CD8-positive, alpha-beta memory T cell (primary cell): ENCODE measurements at places on chromosomes 4 and X.

DNA sequence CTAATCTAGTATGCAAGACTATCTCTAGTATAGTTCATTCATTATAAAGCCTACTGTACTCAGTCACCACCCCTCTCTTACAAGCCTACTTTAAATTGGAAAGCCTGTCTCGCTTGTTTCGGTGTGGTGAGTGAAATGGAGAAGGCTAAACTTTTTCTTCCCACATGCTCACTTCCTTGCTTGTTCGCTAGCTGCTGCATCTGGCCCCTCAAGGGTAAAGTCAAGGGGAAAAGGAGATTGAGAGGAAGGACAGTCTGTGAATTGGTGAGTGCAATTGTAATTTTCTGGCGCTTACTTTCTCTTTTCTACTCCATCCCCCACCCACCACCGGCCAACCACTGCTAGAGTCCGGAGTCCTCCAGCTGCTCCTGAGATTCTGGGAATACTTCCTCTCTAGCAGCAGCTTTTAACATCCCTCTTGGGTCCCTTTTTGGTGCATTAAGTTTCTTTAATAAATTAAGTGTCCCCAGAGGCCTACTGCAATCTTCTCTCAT, 12.1 kb upstream of the ARAP2 start:
- H3K27ac ChIP-seq, result peak overlapping the region; percentile 25
- H3K27me3 ChIP-seq, result no peaks in the 10 kb centered on the region
- peaks cover 40% of the 10 kb centered on the region for H3K4me1 ChIP-seq
- peak overlapping the region; percentile 49 for H3K4me3 ChIP-seq
- DNase-seq, result no peak
- no peaks in the 10 kb centered on the region for H3K36me3 ChIP-seq

GRCh38 chrX:13151828-13152517, 107.6 kb upstream of the FAM9C start:
- DNase-seq, result peak; percentile 78
- no peaks in the 10 kb centered on the region for H3K27me3 ChIP-seq
- H3K36me3 ChIP-seq, result no peaks in the 10 kb centered on the region
- peaks cover 17% of the 10 kb centered on the region for H3K4me1 ChIP-seq
- no peak overlapping the region for H3K4me3 ChIP-seq

GRCh38 chr4:143616771-143617170, 83.7 kb downstream of the FREM3 start:
- H3K4me3 ChIP-seq, result no peak overlapping the region
- H3K27ac ChIP-seq, result no peak overlapping the region
- H3K27me3 ChIP-seq, result no peaks in the 10 kb centered on the region
- no peak for DNase-seq
- H3K36me3 ChIP-seq, result no peaks in the 10 kb centered on the region
- H3K4me1 ChIP-seq, result no peaks in the 10 kb centered on the region

DNA sequence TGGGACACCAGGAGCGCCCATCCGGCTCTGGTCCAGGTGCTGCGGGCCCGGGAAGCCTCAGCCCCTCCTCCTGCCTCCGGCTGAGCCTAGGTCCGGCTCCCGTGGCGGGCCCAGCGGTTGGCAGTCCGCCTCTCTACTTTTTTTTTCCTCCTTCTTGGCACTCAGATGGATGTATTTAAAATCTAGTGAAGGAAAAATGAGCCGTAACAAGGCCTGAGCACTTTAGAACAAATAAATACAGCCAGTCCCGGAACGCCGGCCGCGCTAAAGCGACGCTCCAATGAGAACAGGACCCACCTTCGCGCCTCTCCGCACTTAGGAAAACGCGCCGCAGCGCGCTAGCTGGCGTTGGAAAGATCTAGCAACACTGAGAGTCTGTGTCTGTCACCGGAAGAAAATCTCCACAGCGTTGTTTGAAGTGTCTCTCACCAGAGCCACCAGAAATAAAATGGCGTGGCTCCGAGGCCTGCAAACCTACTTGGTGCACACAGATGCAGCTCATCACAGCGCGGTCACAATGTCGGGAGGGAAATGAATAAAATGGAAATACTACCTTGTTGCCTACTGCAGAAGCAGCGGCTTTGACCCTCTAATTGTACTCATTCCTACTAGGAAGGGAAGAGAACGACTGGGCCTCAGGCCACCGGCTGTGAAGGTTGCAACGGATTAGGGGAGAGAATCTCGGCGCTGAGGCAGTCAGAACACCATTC, 4.7 kb downstream of the NEUROG2 start:
- no peak overlapping the region for H3K4me3 ChIP-seq
- peaks cover 76% of the 10 kb centered on the region for H3K27me3 ChIP-seq
- DNase-seq, result no peak

- no peaks in the 10 kb centered on the region for H3K4me1 ChIP-seq
- DNase-seq, result no peak
- H3K36me3 ChIP-seq, result no peaks in the 10 kb centered on the region
- H3K27me3 ChIP-seq, result no peaks in the 10 kb centered on the region
- H3K4me3 ChIP-seq, result no peak overlapping the region
These were observed 37.9 kb downstream of the SGMS2 start for GRCh38 chr4:107862658-107863057.

GRCh38 chrX:20410540-20410939, 143.8 kb upstream of the RPS6KA3 start:
- no peaks in the 10 kb centered on the region for H3K36me3 ChIP-seq
- H3K27me3 ChIP-seq, result no peaks in the 10 kb centered on the region
- H3K4me3 ChIP-seq, result no peak overlapping the region
- no peak overlapping the region for H3K27ac ChIP-seq
- H3K4me1 ChIP-seq, result peaks cover 27% of the 10 kb centered on the region
- no peak for DNase-seq

DNA sequence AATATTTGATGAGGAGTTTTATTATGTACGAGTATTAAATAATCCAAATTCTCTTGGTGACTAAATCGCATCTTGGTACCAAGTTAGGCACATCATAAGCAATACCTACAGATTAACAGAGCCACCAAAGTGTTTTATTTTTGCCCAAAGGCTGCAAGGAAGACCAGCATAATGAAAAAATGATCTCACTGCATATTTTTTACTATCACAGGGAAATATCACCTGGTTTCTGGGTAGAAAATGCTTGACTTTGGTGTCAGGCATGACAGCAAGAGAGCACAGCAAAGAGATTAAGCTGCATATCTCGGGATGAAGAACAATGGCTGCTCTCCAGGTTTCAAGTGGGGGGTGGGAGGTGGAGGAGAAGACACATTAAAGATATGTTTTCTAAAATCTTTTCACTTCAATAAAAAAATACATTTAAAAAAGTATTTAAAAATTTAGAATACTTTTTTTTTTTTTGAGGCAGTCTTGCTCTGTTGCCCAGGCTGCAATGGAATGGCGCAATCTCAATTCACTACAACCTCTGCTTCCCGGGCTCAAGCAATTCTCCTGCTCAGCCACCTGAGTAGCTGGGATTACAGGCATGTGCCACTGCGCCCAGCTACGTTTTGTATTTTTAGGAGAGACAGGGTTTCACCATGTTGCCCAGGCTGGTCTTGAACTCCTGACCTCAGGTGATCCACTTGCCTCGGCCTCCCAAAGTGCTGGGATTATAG, 86.1 kb downstream of the FRYL start:
- H3K4me3 ChIP-seq, result no peak overlapping the region
- H3K27me3 ChIP-seq, result no peaks in the 10 kb centered on the region
- no peaks in the 10 kb centered on the region for H3K36me3 ChIP-seq
- peaks cover 10% of the 10 kb centered on the region for H3K4me1 ChIP-seq
- no peak overlapping the region for H3K27ac ChIP-seq

- peaks cover 15% of the 10 kb centered on the region for H3K4me1 ChIP-seq
- H3K27me3 ChIP-seq, result no peaks in the 10 kb centered on the region
- H3K36me3 ChIP-seq, result no peaks in the 10 kb centered on the region
- H3K27ac ChIP-seq, result no peak overlapping the region
- no peak for DNase-seq
These were observed 107.7 kb upstream of the TLR2 start for GRCh38 chr4:153576443-153576774.

DNA sequence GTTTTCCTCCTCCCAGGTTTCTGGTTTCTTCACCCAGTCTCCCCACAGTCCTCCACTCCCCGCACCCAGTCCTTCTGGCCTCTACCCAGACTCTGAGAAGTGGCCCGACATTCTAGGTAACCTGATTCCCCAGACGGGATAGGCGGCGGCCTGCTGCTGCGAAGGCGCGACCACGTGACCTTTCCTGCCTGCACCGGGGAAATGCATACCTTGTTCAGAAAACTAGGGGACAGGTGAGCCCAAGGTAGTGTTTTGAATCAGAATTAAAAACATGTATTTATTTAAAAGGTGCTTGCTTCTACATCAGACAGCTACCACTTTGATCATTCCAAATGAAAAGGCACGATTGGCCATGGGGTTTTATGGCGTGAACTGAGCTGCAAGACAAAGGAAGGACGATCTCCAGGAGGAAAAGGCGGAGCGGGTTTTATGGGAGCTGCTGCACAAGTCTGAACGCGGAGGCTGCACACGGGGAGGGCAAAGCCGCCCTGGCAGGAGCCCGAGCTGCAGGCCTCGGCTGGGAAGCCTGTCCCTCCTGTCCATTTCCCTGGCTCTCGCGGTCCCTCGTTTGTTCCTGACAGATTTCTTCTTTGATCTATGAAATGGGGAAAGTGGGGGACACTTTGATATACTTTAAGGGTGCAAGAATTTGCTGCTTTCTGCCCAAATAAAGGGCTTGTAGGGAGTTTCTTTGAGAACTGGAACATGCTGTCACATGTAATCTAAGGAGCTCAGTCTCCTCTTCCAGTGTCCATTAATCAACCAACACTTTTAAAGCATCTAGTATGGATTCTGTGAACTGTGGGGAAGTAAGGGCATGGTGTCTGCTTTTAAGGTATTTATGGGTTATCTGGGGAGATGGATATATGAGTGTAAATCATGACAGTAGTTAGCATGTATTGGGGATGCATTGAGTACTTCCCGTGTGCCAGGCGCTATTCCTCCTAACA, 150.9 kb downstream of the SPRY1 start:
- no peaks in the 10 kb centered on the region for H3K4me1 ChIP-seq
- H3K27ac ChIP-seq, result no peak overlapping the region
- no peak overlapping the region for H3K4me3 ChIP-seq
- no peaks in the 10 kb centered on the region for H3K27me3 ChIP-seq

- H3K27ac ChIP-seq, result no peak overlapping the region
- no peak for DNase-seq
- no peak overlapping the region for H3K4me3 ChIP-seq
- peaks cover 34% of the 10 kb centered on the region for H3K36me3 ChIP-seq
These were observed 87.9 kb downstream of the ANKRD17 start for GRCh38 chr4:73170518-73171198.

GRCh38 chr4:2450394-2451035, 18.4 kb upstream of the RNF4 start:
- H3K36me3 ChIP-seq, result no peaks in the 10 kb centered on the region
- H3K4me3 ChIP-seq, result no peak overlapping the region
- H3K27me3 ChIP-seq, result no peaks in the 10 kb centered on the region
- H3K4me1 ChIP-seq, result no peaks in the 10 kb centered on the region
- no peak overlapping the region for H3K27ac ChIP-seq

DNA sequence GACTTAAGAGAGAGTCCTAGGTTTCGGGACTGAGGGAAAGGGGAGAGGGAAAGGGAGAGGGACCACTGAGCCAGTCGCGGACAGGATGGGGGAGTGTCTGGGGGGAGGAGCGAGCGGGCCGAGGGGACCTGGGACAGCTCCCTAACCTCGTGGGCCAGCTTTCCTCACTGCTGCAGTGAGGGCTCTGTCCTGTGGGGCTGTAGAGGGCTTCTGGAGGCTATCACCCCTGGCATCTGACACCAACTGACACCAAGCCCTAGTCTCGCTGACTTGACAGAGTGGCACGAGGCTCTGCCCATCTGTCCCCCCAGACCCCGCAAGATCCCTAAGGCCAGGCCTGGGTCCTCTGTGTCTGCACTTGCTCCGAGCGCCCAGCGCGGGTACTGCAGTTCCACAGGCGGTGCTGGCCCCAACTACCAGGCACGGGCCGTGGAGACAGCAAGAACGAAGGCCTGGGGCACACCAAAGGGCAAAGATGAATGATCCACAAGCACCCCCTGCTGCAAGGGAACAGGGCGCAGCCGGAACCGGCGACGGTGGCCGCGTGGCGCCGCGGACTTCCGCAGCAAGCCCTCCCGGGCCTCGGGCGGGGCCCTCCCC, 465 bp downstream of the HAUS7 start:
- no peaks in the 10 kb centered on the region for H3K36me3 ChIP-seq
- H3K4me1 ChIP-seq, result peaks cover 16% of the 10 kb centered on the region
- H3K4me3 ChIP-seq, result peak overlapping the region; percentile 80
- DNase-seq, result peak; percentile 5
- no peaks in the 10 kb centered on the region for H3K27me3 ChIP-seq

- DNase-seq, result no peak
- H3K27ac ChIP-seq, result no peak overlapping the region
- H3K27me3 ChIP-seq, result no peaks in the 10 kb centered on the region
- no peaks in the 10 kb centered on the region for H3K36me3 ChIP-seq
- no peaks in the 10 kb centered on the region for H3K4me1 ChIP-seq
These were observed 310.0 kb upstream of the PCDH10 start for GRCh38 chr4:132839070-132839469.

DNA sequence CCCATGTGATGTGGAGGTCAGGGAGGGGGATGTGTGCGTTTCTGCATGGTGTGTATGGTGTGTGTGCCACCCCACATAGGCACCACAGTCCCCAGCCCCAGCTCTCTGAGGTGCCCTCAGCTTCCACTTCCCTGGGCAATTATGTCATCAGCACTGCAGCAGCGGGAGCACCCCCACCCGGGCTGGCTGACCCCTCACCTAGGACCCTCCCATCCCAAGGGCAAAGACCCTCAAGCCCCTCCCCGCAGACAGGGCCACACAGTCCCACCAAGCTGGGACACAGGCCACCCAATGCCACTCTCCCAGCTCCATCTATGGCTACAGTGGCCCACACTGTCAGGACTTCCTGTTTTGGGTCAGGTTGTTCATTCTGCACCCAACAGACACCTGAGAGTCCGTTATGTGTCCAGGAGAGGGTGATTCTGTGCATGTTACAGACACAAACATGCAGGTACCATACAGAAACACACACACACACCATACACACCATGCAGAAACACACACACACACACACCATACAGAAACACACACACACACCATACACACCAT, 75.2 kb downstream of the JAKMIP1 start:
- DNase-seq, result no peak
- H3K4me1 ChIP-seq, result no peaks in the 10 kb centered on the region
- no peaks in the 10 kb centered on the region for H3K27me3 ChIP-seq
- no peaks in the 10 kb centered on the region for H3K36me3 ChIP-seq

- no peak overlapping the region for H3K4me3 ChIP-seq
- no peaks in the 10 kb centered on the region for H3K27me3 ChIP-seq
- H3K4me1 ChIP-seq, result no peaks in the 10 kb centered on the region
- no peak for DNase-seq
These were observed 22.9 kb upstream of the GABRQ start for GRCh38 chrX:152614791-152615190.

DNA sequence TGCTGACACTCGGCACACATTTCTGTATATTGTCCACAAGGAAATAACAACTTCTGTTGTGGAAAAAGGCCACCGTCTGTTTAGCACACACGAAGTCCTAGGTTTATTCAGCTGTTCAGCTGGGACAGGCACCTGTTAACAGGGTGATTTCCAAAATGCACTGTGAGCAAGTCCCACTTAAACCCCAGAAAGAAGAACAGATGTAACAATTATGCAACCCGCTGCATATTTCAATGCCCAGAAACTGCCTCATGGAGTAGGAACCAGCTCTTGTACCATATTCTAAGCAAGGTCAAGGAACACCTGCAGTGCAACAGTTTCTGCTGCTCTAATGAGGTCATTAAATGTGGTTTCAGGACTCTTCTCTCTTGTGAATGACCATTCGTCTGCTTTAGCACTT, 77.1 kb downstream of the GEMIN8 start:
- H3K4me3 ChIP-seq, result no peak overlapping the region
- no peaks in the 10 kb centered on the region for H3K36me3 ChIP-seq
- DNase-seq, result no peak
- H3K27me3 ChIP-seq, result no peaks in the 10 kb centered on the region

GRCh38 chr4:129346734-129347133, 250.8 kb downstream of the C4orf33 start:
- DNase-seq, result no peak
- H3K4me1 ChIP-seq, result no peaks in the 10 kb centered on the region
- no peak overlapping the region for H3K27ac ChIP-seq
- H3K4me3 ChIP-seq, result no peak overlapping the region
- H3K36me3 ChIP-seq, result no peaks in the 10 kb centered on the region
